Adrenal gland (tissue), 19 donors: ENCODE measurements at places on chromosomes 7 and 10.

DNA sequence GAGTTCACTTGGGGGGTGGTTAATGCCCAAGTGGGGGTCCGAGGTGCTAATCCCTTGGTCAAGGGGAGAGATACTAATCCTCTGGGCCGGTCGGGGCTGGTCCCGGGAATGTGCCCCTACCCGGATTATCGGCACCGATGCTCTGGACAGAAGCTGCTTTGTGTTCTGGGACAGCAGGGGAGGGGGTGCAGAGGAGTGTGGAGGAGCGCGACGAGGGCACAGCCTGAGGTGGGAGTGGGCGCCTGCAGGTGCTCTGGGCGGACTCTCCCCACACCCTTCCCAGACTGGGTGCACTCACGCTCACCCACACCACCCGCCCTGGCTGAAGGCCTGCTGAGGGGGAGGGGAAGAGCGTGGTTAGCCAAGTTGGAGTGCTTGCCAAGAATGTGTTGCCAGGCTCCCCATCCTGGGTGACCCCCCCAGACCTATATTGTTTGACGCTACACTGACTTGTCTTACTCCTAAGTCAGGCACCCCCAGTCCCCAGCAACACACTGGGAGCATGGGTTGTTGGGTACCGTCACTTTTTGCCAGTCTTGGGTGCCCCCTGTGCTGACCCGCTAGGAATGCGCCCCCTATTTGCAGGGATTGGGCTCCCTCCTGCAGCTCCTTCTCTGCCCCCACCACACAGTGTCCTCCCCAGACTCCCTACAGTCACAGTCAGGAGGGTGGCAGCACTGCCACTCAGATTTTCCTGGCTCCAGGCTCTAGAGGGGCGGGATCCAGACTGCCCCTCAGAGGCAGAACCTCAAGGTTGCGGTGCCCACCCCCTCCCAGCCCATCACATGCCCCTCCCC, 1.2 kb downstream of the SLC4A2 start:
- peaks cover 17% of the 10 kb centered on the region for H3K36me3 ChIP-seq
- H3K4me1 ChIP-seq, result peaks cover 40% of the 10 kb centered on the region
- no peaks in the 10 kb centered on the region for H3K27me3 ChIP-seq
- DNase-seq, result peak; percentile 86
- peak overlapping the region; percentile 92 for H3K27ac ChIP-seq
- H3K4me3 ChIP-seq, result peak overlapping the region; percentile 49

GRCh38 chr7:68744036-68744435, 854.2 kb upstream of the AUTS2 start:
- no peaks in the 10 kb centered on the region for H3K4me1 ChIP-seq
- no peak overlapping the region for H3K27ac ChIP-seq
- H3K27me3 ChIP-seq, result no peaks in the 10 kb centered on the region

- H3K27ac ChIP-seq, result no peak overlapping the region
- H3K4me1 ChIP-seq, result no peaks in the 10 kb centered on the region
- no peak for DNase-seq
- H3K27me3 ChIP-seq, result no peaks in the 10 kb centered on the region
- H3K4me3 ChIP-seq, result no peak overlapping the region
These were observed 8.6 kb upstream of the ZMIZ2 start for GRCh38 chr7:44740055-44740454.

DNA sequence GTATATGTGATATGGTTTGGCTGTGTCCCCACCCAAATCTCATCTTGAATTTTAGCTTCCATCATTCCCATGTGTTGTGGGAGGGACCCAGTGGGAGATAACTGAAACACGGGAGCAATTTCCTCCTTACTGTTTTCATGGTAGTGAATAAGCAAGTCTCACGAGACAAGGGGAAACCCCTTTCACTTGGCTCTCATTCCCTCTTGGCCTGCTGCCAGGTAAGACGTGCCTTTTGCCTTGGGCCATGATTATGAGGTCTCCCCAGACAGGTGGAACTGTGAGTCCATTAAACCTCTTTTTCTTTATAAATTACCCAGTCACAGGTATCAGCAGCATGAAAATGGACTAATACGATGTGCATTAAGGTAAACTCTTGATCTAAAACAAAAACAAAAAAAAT, 357.1 kb upstream of the AOAH start:
- no peaks in the 10 kb centered on the region for H3K36me3 ChIP-seq
- no peaks in the 10 kb centered on the region for H3K4me1 ChIP-seq
- H3K27me3 ChIP-seq, result no peaks in the 10 kb centered on the region

DNA sequence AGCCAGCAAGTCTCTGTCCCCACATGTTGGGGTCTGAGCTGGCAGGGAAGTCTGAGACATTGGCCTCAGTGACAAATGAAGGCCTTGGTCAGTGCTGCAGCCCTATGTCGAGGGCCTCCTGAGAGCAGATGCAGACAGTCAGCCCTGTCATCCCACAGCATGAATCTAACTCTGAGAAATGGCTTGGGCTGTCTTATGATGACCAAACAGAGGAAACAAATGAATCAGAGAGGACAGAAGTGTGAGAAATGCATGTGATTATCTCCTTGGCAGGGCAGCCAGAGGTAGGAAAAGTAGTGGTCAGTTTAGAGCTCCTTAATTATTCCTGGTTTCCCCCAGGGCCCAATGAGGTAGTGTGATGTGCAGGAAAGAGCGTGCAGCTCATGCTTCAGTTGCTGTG, 287.6 kb downstream of the SORCS3 start:
- no peaks in the 10 kb centered on the region for H3K4me1 ChIP-seq
- H3K27ac ChIP-seq, result no peak overlapping the region
- H3K4me3 ChIP-seq, result no peak overlapping the region

- DNase-seq, result peak; percentile 4
- H3K4me1 ChIP-seq, result no peaks in the 10 kb centered on the region
- no peak overlapping the region for H3K27ac ChIP-seq
- no peak overlapping the region for H3K4me3 ChIP-seq
- H3K27me3 ChIP-seq, result no peaks in the 10 kb centered on the region
These were observed 1084.1 kb upstream of the PHF14 start for GRCh38 chr7:9889554-9889953.

- no peaks in the 10 kb centered on the region for H3K27me3 ChIP-seq
- H3K4me1 ChIP-seq, result peaks cover 32% of the 10 kb centered on the region
- no peak overlapping the region for H3K4me3 ChIP-seq
- no peak for DNase-seq
- H3K36me3 ChIP-seq, result no peaks in the 10 kb centered on the region
These were observed 5.8 kb upstream of the SMARCD3 start for GRCh38 chr7:151254316-151254715.

GRCh38 chr10:35079763-35080162, 10.4 kb downstream of the CUL2 start:
- no peaks in the 10 kb centered on the region for H3K36me3 ChIP-seq
- H3K4me3 ChIP-seq, result no peak overlapping the region
- peak; percentile 81 for DNase-seq

DNA sequence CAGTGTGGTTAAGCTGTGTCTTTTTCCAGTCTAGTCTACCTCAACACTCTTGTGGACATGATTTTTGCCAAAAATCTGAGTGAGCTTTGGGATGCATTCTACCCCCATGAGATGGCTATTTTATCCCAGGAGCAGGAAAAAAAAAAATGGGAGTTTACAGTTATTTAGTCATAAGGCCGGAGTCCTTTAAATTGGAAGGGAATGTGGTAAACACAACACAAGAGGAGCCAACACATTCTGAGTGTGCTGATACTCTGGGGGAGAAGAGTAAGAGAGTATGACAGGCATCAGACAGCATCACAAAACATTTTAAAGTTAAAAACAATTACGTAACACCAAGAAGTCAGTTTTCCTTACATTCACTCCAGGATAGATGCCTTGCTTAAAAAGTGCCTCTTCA, 46.1 kb downstream of the C1GALT1 start:
- H3K36me3 ChIP-seq, result no peaks in the 10 kb centered on the region
- no peaks in the 10 kb centered on the region for H3K4me1 ChIP-seq
- no peak for DNase-seq
- no peak overlapping the region for H3K4me3 ChIP-seq
- H3K27me3 ChIP-seq, result no peaks in the 10 kb centered on the region

GRCh38 chr7:142956951-142957623, 5.1 kb downstream of the KEL start:
- H3K36me3 ChIP-seq, result no peaks in the 10 kb centered on the region
- no peaks in the 10 kb centered on the region for H3K4me1 ChIP-seq
- no peaks in the 10 kb centered on the region for H3K27me3 ChIP-seq

GRCh38 chr10:97910661-97911060, 61.0 kb downstream of the GOLGA7B start:
- H3K27me3 ChIP-seq, result peaks cover 11% of the 10 kb centered on the region
- H3K4me1 ChIP-seq, result no peaks in the 10 kb centered on the region
- H3K27ac ChIP-seq, result no peak overlapping the region
- DNase-seq, result no peak
- H3K4me3 ChIP-seq, result no peak overlapping the region

DNA sequence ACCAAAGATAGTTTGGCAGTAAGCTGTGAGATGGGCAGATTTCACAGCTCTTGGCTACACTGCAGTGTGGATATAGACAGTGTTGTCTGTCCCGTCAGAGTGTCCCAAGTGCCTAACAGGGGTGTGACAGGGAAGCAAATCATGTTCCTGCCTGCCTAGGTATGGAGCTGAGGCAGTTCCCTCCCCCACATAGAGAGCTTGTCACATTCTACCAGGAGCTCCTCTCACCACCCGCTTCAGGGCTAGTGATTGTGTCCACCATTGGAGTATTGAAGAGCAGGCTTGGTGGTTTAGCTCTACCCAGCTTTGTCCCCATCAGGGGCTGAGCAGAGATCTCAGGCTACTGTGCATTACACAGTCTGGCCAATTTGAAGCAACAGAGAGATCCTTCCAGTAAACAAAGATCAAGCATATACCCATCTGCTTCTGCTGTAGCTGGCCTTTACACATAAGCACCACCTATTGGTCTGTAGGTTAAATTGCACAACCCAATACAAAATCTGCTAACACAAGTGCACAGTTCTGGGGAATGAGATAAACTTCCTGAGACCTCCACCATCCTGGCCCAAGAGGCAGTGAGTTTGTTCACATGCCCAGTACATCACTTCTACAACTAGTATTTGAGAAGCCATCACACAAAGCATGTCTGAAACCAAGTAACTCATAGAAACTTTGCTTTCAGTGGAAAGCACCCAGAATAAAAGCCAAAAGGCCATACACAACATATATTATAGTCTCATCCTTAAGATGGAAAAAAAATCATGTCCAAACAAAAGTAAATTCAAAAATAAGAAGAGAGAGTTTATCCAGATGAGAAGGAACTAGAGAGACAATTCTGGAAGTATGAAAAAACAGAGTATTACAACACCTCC, 67.3 kb downstream of the GLCCI1 start:
- no peak overlapping the region for H3K4me3 ChIP-seq
- no peaks in the 10 kb centered on the region for H3K36me3 ChIP-seq
- H3K4me1 ChIP-seq, result no peaks in the 10 kb centered on the region
- H3K27ac ChIP-seq, result no peak overlapping the region

GRCh38 chr10:18332484-18332883, 192.3 kb downstream of the CACNB2 start:
- H3K4me3 ChIP-seq, result no peak overlapping the region
- DNase-seq, result no peak
- H3K4me1 ChIP-seq, result no peaks in the 10 kb centered on the region

DNA sequence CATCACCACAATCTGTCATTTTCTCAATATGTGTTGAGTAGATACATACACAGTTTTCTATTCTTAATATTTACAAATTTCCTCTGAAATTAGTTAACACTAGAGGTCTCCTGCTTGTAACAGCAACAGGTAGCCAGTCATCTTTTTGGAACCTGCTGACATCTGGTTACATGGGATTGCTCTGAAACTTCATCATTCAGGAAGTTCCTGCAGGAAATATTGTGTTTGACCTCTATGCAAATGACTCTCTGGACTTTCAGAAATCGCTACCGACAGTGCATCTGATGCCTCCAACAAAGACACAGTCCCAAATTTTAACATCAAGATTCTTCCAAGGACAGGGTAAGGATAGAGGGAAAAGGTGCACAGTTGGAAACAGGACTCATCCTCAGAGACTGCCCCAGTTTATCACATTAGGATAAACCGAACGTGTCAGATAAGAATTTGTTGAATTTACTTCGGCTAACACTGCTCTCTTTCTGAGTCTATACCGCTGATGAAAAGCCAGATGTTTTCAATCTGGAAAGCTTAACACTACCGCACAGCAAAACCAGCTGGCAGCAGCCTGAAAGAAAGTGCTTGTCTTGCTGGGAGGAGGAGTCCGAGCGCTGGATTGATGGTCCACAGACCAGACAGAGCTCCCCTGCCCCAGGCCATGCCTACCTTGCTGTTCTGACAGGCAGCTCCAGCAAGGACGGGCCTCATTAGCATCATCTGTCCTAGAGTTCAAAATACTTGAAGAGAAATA, 633.4 kb downstream of the PARD3 start:
- H3K4me3 ChIP-seq, result no peak overlapping the region
- H3K4me1 ChIP-seq, result no peaks in the 10 kb centered on the region
- no peak overlapping the region for H3K27ac ChIP-seq
- H3K27me3 ChIP-seq, result no peaks in the 10 kb centered on the region
- H3K36me3 ChIP-seq, result no peaks in the 10 kb centered on the region
- DNase-seq, result no peak

- no peaks in the 10 kb centered on the region for H3K4me1 ChIP-seq
- H3K4me3 ChIP-seq, result no peak overlapping the region
- H3K27ac ChIP-seq, result no peak overlapping the region
- no peaks in the 10 kb centered on the region for H3K36me3 ChIP-seq
These were observed 35.5 kb downstream of the GPR141 start for GRCh38 chr7:37719077-37719476.

GRCh38 chr10:64519831-64520230, 998.6 kb downstream of the REEP3 start:
- no peak overlapping the region for H3K27ac ChIP-seq
- H3K27me3 ChIP-seq, result no peaks in the 10 kb centered on the region
- H3K4me3 ChIP-seq, result no peak overlapping the region
- DNase-seq, result no peak

GRCh38 chr10:78935697-78936407, 132.9 kb upstream of the ZMIZ1 start:
- no peak overlapping the region for H3K27ac ChIP-seq
- H3K4me1 ChIP-seq, result peaks cover 24% of the 10 kb centered on the region
- no peak overlapping the region for H3K4me3 ChIP-seq
- H3K36me3 ChIP-seq, result no peaks in the 10 kb centered on the region

DNA sequence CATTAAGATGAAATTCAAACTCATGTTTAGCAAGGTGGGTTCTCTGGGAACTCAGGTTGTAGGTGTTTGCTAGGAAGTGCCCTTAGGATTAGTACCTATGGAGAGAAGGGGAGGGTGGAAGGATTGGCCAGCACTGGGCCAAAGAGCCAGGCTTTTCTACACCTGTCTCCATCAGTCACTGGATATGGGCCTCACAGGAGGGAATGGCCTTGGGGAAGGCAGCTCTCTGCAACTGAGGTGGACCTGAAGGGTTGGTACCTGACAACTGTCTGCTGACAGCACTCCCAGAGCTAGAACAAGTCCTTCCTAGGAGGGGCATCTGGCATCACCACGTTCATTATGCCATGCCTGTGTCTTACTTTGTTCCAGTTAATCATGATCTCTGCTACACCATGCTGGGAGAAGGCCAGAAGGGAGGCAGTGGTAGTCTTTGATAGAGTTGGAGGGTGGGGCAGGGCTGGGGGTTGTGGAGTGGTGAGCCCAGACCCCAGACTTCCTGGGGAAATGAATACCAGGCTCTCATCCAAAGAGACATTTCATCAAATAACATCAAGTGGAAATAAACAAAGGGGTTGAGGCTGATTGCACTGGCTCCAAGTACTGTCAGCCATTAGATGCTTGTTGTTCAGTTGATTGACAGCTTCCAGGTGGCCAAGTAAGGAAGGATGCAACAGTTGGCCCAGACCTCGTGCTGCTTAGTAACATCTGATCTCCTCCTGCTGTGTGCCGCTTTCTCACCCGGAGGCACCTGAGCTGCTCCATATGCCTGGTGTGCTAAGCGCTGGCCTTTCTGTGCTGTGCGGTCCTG, 70.6 kb upstream of the PIK3CG start:
- no peak overlapping the region for H3K27ac ChIP-seq
- no peak for DNase-seq
- H3K36me3 ChIP-seq, result no peaks in the 10 kb centered on the region
- H3K4me3 ChIP-seq, result no peak overlapping the region
- H3K4me1 ChIP-seq, result no peaks in the 10 kb centered on the region
- no peaks in the 10 kb centered on the region for H3K27me3 ChIP-seq
